ENCODE measurements at places on chromosomes 4 and X.

DNA sequence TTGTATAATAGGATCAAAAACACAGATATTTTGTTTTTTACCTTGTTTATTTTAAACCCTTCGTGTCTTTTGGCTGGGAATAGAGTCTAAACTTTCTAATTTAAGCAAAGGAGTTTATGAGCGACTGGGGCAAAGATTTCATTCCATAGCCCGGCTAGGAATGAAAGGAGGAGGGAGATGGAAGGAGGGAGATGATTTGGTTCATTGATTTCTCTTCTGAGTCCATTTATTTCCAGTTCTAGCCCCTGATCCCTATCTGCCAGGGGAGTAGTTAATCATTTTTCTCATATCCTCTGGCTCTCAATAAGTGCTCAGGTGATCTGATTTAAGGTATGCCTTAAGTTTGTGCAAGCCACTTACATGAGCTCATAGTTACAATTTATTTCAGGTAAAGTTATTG, 120.0 kb downstream of the SPRY1 start:
- DNase-seq, result no peak

GRCh38 chrX:111041018-111041462, 55.0 kb upstream of the PAK3 start:
- DNase-seq, result peak; percentile 6

DNA sequence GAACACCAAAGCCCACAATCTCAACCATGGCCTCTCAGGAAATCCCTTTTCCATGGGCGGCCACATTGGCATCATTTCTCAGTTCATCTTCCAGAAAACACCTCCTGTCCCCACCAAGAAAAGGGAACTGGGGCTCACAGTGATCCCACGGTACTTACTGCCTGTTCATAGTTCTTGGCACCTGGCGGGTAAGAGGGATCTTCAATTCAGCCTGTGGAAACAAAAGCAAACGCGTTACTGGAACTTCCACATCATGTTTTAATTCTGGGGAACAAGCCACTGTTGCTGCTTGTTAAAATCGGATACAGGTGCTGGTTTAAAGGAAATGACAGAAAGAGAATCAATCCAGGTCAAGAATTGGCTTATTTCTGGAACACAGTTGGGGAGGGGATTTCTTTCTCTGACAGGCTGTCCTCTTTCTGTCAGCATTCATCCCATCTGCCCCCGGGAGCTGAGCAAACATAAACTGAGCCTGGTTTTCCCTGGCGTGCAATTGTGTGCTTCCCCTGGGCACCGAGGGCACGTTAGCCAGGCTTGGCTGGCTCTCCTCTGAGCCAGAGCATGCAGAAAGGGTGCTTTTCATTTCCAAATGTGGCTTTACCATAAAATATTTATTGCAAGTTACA, 16.8 kb downstream of the CLNK start:
- DNase-seq, result peak; percentile 74

GRCh38 chr4:106264331-106264728, 51.7 kb downstream of the TBCK start:
- no peak for DNase-seq

GRCh38 chr4:26867914-26868684, 7.5 kb downstream of the STIM2 start:
- no peak for DNase-seq

DNA sequence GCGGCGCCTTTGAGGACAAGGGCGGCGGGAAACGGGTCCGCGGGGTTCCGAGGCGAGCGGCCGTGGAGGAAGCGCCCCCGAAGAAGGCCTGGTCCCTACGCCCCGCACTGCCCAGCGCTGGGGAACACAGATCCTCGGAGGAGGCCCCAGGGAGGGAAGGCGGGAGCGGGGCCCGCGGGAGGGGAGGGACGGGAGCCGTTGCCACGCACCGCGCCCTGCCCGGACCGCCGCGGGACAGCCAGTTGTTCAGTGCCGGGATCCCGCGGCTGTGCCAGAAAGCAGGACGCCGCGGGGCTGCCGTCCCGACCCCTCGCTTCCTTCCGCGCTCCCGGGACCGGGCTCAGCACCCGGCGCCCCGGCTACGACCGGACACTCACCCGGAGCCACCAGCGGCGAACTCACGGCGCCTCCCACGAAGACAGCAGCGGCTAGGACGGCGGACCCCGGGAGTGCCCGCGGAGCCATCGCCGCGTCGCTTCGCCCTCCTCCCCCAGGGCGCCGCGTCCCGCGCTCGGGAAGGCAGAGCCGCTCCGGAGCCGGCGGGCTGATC, 278 bp downstream of the RELL1 start:
- peak; percentile 23 for DNase-seq

- DNase-seq, result peak; percentile 58
These were observed 568.3 kb downstream of the ANKRD50 start for GRCh38 chr4:124144238-124144654.

- DNase-seq, result no peak
These were observed 11.9 kb upstream of the ZNF157 start for GRCh38 chrX:47358387-47359065.

GRCh38 chrX:77346859-77347258, 100.3 kb upstream of the FGF16 start:
- DNase-seq, result no peak

GRCh38 chr4:114062499-114062898, 83.1 kb upstream of the ARSJ start:
- no peak for DNase-seq

DNA sequence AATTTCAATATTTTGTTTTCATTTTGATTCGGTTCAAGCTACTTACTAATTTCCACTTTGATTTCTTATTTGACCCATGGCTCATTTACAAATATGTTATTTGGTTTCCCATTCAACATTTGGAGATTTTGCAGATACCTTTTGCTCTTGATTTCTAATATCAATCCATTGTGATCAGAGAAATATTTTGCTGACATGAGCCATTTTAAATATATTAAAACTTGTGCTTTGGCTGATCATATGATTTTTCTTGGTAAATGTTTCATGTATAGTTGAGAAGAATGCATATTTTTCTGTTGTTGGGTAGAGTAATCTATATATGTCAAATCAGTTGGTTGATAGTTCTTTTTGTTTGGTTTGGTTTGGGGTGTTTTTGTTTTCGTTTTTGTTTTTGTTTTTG, 95.0 kb downstream of the GASK1B start:
- DNase-seq, result no peak

DNA sequence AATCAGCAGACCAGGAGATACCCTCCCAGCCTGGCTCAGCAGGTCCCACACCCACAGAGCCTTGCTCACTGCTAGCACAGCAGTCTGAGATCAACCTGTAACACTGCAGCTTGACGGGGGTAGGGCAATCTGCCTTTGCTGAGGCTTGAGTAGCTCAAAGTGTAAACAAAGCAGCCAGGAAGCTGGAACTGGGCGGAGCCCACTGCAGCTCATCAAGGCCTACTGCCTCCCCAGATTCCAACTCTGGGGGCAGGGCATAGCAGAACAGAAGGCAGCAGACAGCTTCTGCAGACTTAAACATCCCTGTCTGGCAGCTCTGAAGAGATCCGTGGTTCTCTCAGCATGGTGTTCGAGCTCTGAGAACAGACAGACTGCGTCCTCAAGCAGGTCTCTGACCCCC, 15.1 kb upstream of the GABRA2 start:
- no peak for DNase-seq

- no peak for DNase-seq
These were observed 54.9 kb downstream of the SLC9A7 start for GRCh38 chrX:46703980-46704379.

Data from NCI-H1092 (cell line).